ENCODE measurements at places on chromosomes 13 and 19.

GRCh38 chr19:48081106-48081505 lies 29.5 kb downstream of the PLA2G4C start:
- no peak for DNase-seq

- DNase-seq = no peak
Observed at GRCh38 chr13:33806470-33807248, 11.3 kb upstream of the RFC3 start.

DNA sequence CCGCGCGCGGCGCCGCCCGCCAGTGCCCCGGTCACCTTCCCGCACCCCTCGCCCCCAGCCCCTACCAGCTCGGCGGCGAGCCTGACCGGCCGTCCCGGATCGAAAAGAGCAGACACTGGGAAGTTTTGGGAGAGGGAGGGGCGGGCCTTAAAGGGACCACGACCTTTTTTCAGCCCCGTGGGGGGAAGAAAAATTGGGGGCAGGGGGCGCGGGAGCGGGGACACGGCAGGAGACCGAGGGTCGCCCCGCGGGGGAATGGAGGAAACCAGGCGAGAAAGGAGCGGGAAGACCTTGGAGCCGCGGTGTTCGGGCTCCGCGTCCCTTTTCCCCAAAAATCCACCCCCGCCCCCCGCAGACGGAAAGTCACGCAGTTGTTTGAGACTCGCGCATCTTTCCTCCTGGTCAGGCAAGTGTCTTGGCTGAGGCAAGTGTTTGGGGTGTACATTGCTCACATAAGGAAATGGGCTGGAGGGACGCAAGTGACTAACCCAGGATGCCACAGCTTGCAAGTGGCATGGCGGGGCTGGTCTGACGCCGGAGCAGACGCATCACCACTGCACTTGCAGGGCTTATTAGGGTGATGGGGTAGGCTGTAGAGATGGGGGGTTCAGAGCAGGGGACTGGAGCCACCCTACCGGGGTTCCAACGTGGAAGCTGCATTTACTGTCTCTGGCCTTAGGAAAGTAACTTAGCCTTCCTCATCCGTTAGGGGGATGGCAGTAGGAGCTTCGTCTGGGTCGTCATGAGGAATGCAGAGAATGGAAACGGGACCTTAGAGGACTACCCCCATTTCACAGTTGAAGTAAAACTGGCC lies 2.7 kb upstream of the HNRNPL start:
- no peak for DNase-seq

- no peak for DNase-seq
Observed at GRCh38 chr13:85798556-85798955, 663 bp downstream of the SLITRK6 start.

GRCh38 chr19:14571695-14572490 lies at the start of gene NDUFB7:
NDUFB7 (minus strand) TSS chr19:14572066; CDS start chr19:14572000, 66 bp downstream.
- DNase-seq = peak; percentile 94

DNA sequence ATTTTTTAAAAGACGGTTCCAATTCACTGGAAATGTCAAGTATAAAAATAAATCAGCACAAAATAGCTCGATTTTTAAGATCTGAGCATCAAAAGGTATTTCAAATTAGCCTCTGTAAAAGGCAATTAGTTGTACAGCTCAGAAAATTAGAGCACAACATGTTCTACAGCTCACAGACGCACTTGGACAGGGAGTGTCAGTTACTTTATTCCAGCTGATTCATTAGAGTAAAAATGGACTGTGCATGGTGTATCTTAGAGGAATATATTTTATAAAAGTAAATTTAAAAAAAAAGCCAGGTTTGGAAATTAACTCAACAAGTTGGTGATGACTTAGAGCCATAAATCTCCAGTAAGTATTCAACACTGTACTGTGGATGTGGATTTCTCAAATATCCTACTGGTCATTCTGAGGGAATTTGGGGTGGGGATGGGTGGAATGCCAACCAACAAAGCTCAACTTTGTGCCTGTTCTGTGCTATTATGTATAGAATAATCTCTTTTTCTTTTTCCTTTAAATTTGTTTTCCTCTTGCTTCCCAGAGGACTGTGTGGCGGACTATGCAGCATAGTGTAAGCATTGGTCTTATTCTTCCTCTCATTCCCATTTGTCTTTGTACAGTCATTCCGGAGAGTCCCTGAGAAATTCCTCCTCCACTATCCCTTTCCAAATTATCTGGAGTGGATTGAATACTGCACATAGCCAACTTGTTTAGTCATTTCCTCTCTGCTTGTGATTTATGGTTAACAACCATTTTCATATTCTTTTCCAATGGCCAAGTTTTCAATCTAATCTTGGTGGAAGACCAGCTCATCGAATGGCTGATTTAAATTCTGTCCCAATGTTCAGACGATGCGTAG lies 169.3 kb downstream of the DCT start:
- DNase-seq = no peak

- no peak for DNase-seq
Observed at GRCh38 chr19:615619-616018, 17.7 kb downstream of the POLRMT start.

DNA sequence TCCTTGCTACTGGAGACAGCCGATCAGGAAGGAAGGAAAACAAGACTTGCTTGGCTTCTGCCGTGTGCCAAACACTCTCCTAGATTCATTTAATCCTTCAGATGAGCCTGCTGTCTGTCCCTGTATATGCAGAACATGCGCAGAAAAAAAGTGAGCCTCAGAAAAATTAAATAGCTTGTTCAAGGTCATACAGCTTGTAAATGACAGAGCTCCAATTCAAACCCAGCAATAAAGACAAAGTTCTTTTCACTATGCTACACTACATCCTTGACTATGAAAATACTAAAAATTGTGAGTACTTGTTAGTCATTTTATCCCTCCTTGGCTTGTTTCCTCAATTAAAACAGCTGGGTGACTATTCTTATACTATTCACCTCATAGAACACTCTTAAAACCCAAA lies 121.4 kb downstream of the KCNRG start:
- no peak for DNase-seq

DNA sequence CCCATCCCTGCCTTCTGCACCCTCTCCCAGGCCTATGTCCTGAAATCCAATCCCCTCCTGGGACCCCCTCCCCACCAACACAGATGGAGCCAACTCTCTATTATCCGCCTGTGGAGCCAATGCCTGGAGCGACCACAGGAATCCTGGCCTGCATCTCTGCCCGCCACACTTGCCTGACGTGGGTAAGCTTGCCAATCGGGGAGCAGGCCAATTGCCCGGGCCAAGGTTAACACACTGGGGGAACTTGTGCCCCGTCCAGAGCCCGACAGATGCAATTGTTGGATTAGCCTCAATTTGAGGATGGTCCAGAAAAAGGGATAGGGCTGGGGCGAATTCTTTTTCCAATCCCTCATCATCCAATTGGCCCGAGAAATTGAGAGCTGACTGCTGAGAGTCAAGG lies 5.9 kb downstream of the WIZ start:
- no peak for DNase-seq

- DNase-seq = no peak
Observed at GRCh38 chr13:92173254-92173653, 774.8 kb downstream of the GPC5 start.

- DNase-seq = no peak
Observed at GRCh38 chr13:55500694-55501093, 1640.0 kb upstream of the PRR20A start.

DNA sequence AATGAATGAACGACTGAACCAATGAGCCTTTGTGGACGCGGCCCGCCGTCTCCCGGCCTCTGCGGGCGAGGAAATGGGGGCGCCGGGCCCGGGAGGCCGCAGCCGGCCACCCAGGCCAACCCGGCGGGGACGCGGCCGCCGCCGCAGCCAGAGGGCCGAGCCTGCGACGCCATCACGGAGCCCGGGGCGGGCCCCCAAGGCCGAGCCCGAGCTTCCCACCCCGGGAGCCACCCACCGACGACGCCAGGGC lies 216 bp downstream of the SUGP2 start:
- DNase-seq = no peak

DNA sequence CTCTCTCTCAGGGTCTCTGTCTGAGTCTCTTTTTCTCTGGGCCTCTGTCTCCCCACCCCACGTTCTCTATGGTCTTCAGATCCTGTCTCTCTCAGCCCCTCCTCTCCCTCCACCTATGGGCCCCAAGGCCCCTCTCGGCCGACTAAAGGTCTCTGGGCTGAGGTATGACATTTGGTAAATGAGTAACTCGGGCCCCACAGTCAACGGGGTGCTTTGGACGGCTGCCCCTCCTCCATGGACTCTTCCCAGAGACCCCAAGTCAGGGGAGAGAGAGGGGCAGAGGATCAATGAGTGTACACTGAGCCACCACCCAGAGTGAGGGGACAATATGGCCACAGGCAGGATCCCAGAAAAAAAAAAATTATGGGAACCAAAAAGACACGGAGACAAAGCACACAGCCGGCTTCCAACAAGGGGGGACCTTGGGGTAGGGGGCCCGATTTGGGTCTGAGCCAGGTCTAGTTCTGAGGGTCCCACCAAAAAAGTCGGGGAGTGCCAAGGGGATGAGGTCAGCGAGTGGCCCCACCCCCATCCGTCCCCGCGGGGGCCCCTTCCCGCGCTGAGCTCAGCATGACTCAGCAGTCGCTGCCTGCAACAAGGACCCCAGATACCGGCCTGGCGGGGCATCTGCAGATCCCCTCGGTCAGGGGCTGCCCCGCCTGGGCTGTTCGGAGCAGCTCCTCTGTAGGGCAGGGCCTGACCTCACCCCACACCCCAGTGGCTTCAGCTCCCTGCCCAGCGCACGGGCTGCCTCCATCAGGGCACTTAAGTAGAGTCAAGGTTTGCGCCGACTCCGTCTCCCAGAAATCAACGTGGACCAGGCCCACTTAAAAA lies 1.5 kb upstream of the FTL start:
- DNase-seq = no peak

- DNase-seq = no peak
Observed at GRCh38 chr13:106762708-106763107, 194.8 kb upstream of the ARGLU1 start.

DNA sequence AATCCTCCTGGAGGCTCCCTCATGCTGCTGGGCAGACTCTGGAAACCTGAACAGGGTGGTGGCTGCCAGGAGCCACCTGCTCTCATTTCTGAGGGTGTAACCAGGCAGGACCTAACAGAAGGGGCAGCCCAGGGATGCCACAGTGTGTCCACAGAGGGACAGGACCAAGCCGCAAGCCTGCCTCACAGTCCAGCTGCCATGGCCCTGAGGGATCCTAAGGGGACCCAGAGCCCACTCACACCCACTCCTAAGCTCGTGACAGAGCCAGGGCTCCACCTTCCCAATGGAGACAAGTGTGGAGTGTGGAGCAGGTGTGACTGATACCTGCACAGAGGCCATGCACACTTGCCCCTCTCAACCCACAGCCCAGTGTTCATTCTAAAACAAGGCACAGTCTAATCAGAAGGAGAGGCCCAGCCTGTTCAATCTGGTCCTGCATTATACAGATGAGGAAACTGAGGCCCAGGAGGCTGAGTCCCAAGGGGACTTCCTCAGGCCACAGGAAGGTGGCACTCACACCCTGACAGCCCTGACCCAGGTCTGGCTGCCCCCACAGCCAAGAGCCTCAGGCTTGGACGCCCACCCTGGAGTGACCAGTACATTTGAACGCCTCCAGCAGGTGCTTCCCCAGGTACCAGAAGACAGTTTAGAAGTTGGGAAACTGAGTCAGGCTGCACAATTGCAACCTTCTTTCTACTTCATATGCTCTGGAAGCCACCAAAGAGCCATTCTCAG lies 220.1 kb downstream of the TUBA3C start:
- DNase-seq = no peak

GRCh38 chr19:41192574-41193429 lies at the start of gene CYP2S1:
CYP2S1 (plus strand) TSS chr19:41193219; CDS start chr19:41193265, 46 bp downstream.
- DNase-seq = no peak

- DNase-seq = no peak
Observed at GRCh38 chr13:30872685-30873461, 33.2 kb upstream of the MEDAG start.

DNA sequence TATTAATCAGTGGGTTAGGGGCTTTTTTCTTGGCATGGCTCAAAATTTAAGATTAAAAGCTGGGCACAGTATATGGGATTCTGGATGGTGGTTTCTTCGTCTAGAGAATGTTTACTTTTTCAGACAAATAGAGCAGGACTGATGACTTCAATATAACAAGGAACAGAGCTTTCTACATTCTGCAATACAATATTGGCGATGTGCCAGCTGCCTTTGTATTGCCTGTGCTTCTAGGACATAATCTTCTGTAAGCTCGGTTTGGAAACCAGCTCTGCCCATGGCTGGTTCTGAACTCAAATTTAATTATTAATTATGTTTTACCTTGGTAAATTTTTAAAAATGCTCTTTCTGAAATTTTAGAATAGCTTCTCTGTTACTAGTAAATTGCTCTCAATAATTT lies 139.1 kb upstream of the TRPC4 start:
- peak; percentile 80 for DNase-seq

GRCh38 chr19:10805065-10805757 lies 30.8 kb downstream of the TMED1 start:
- no peak for DNase-seq

GRCh38 chr19:46426506-46427162 lies 2.1 kb downstream of the PNMA8C start:
- peak; percentile 76 for DNase-seq

- no peak for DNase-seq
Observed at GRCh38 chr19:39252458-39252857, 3.8 kb upstream of the IFNL4 start.

GRCh38 chr13:78194904-78195639 lies 276.4 kb upstream of the EDNRB start:
- DNase-seq = peak; percentile 34

All from COR-L47 (cell line).